Urinary bladder (tissue), 4 donors: ENCODE measurements at places on chromosomes 6 and 20. TPM values are rescaled to one million over a fixed set of nuclear protein-coding genes. Genes with fewer than 3 reads are reported as not detected.

Gene KHDRBS2
- total RNA-seq = 5.2 TPM

Gene PSORS1C2
- total RNA-seq = not detected

Gene PLTP
- 51.5 TPM for total RNA-seq

Gene PLCB1
- 147 TPM for total RNA-seq

Gene TRIM15
- total RNA-seq = not detected

Gene TMEM244
- not detected for total RNA-seq

Gene SDCBP2
- 1.9 TPM for total RNA-seq

Gene RPRD1B
- total RNA-seq = 85.2 TPM

Gene DAAM2
- 21.1 TPM for total RNA-seq

Gene VSTM2L
- 1.3 TPM for total RNA-seq

Gene HDGFL1
- not detected for total RNA-seq

Gene CTCFL
- not detected for total RNA-seq

Gene CSNK2A1
- 168 TPM for total RNA-seq

Gene ESR1
- total RNA-seq = 6.9 TPM

Gene HLA-DQA1
- total RNA-seq = 16.0 TPM

Gene MYCT1
- 25.1 TPM for total RNA-seq

Gene OXT
- total RNA-seq = not detected

Gene KCNQ2
- 2.1 TPM for total RNA-seq

Gene SNAI1
- total RNA-seq = 0.69 TPM

Gene CFB
- 6.5 TPM for total RNA-seq

Gene EMILIN3
- 4.1 TPM for total RNA-seq

Gene RWDD1
- total RNA-seq = 37.1 TPM

Gene CST1
- total RNA-seq = not detected

Gene BTBD3
- total RNA-seq = 189 TPM

Gene SNHG17
- total RNA-seq = 4.6 TPM

Gene OPRL1
- total RNA-seq = 1.1 TPM

Gene TFAP2C
- total RNA-seq = 1.8 TPM

Gene PDE7B
- 34.2 TPM for total RNA-seq

Gene APOM
- total RNA-seq = 0.69 TPM

Gene VGLL2
- total RNA-seq = 0.11 TPM

Gene C6orf141
- 3.1 TPM for total RNA-seq

Gene PHF1
- 16.4 TPM for total RNA-seq

Gene MAS1
- 0.05 TPM for total RNA-seq

Gene TMC2
- 0.16 TPM for total RNA-seq

Gene B3GALT4
- 8.0 TPM for total RNA-seq

Gene ABRACL
- total RNA-seq = 33.8 TPM
